ENCODE measurements at places on chromosomes 1 and 21. TPM values are rescaled to one million over a fixed set of nuclear protein-coding genes. Genes with fewer than 3 reads are reported as not detected.

DNA sequence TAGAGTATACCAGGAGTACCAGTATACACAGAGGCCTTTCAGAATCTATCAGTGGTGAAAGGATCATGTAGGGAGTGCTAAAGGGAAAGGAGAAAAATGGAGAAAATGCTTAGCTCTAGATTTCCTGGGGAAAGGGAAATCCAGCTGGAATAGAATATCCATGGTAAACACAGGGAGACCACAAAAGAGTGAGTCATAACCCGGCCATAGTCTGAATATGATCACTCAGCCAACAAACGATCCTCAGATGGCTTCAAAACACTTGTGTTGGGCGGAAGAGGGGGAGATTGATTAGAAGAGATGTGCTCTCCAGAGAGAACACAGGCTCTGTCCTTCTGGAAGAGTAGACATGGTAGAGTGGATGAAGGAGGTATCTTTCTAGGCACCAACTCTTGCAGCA, 180.6 kb downstream of the PAPPA2 start:
- no peak for DNase-seq

The ERG gene
- total RNA-seq = 177 TPM

The SMAP2 gene
- total RNA-seq = 75.3 TPM

The ARHGAP30 gene
- total RNA-seq = 16.4 TPM

The LRRC71 gene
- total RNA-seq = not detected
